Muscle of leg (tissue), 16 donors: ENCODE measurements at places on chromosomes 11 and 22.

- DNase-seq: no peak
Measured at GRCh38 chr11:116692318-116693101, 80.3 kb downstream of the BUD13 start.

DNA sequence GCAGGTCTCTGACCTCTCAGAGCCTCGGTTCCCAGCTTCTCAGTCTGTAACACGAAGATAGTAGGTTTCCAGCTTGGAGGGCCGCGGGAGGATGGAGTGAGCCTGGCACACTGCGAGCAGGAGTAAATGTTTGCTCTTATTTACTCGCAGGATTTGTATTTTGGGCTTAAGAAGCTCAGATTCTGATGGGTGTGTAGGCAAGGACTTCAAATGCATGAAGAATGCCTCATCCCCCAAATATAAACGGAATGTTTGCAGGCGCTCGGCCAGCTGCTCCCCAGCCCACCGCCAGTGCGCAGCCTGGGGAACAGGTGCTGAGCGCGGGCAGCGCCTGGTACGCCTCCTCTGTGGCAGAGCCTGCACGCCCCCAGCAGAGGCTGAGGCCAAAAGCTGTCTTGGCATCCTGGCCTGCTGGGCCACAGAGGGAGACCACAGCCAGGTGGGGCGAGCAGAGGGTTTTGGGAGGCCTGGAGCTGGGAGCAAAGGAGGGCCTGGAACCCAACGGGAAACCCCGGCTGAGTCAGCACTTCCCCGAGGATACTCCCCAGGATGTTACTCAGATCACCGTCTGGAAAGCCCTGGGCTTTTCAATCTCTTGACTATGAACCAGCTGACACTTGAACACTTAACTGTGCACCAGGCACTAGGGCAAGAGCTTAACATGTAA, 9.4 kb downstream of the EHD1 start:
- peak; percentile 81 for DNase-seq

- DNase-seq: no peak
Measured at GRCh38 chr11:1782831-1783724, 19.4 kb upstream of the CTSD start.

DNA sequence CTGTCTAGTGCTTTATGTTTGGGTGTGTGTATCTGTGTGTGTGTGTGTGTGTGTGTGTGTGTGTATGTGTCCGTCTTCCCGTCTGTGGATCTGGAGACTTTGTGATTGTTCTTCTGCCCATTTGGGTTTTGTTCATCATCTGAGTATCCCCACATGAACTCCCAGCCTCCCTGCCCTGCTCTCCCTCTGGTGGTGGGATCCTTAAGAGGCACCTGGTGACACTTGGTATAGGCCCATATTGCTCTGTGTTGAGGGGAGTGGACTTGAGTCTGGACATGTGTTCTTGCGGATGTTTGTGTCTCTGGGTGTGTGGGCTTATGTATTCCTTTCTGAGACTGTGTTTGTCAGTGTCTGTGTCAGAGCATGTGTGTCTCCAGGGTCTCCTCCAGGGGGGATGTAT, 15.3 kb downstream of the RCOR2 start:
- no peak for DNase-seq

GRCh38 chr11:4903484-4903883, at the start of gene OR51A7:
Gene OR51A7, plus strand, starts transcription at chr11:4903783. Its CDS starts 3,587 bp downstream, at chr11:4907370.
- no peak for DNase-seq

- peak; percentile 19 for DNase-seq
Measured at GRCh38 chr22:40400159-40400558, 29.8 kb downstream of the SGSM3 start.

- no peak for DNase-seq
Measured at GRCh38 chr22:17007257-17007656, 765 bp downstream of the GAB4 start.

- no peak for DNase-seq
Measured at GRCh38 chr22:35422145-35422544, 22.2 kb downstream of the MCM5 start.
